Umbilical cord (tissue), 2 donors: ENCODE measurements at places on chromosomes 1 and 21. TPM values are rescaled to one million over a fixed set of nuclear protein-coding genes. Genes with fewer than 3 reads are reported as not detected.

- DNase-seq, result no peak
Observed at GRCh38 chr1:168698453-168698852, 30.6 kb downstream of the DPT start.

DNA sequence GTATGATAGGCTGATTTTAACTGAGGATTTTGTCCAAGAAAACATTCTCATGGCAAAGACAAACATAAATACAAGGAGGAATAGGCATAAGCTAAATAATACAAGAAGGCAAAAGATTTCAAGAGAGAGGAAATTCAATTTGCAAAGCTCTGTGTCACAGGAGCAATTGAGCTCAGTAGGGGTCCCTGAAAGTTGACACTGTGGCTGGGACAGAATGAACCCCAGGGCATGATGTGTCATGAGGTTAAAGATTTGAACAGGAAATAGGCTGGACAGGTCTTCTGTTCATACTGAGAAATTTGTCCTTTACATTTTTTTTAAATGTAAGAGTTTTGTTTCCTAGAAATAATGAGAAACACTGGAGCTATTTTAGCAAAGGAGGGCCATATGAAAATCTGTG is 555.4 kb upstream of the NEGR1 start:
- DNase-seq, result no peak

GRCh38 chr1:229186373-229187056 is 84.4 kb upstream of the RAB4A start:
- DNase-seq, result no peak

- DNase-seq, result no peak
Observed at GRCh38 chr1:79657951-79658658, 651.6 kb upstream of the ADGRL4 start.

DNA sequence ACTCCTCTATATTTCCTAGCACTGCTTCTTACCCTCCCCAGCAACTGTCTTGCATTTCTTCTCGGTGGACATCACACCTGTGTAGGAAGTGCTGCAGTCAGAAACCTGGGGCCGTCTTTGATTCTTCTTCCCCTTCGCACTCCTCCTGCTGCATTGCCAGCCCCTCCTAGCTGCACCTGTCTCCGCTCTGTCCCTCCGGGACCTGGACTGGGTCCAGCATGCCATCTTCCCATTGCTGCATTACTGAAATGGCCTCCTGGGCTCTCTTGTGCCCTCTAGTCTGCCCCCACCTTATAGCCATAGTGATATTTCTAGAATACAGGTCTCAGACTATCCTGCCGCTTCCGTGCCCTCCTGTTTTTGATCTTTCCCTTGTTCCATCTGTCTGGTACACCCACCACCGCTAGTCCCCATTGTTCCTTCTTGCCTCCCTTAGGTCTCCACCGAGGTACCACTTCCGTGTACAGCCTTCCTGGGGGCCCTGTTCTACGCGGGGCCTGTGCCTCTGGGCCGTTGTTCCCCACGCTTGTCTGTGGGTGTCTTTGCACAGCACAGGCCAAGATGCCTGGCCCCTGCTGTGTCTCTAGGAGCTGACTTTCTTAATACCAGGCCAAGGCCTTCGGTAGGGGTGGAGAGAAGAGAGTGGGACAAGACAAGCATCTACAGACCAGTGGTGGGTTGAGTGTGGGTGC is 107.6 kb downstream of the GALNT2 start:
- DNase-seq, result no peak

DNA sequence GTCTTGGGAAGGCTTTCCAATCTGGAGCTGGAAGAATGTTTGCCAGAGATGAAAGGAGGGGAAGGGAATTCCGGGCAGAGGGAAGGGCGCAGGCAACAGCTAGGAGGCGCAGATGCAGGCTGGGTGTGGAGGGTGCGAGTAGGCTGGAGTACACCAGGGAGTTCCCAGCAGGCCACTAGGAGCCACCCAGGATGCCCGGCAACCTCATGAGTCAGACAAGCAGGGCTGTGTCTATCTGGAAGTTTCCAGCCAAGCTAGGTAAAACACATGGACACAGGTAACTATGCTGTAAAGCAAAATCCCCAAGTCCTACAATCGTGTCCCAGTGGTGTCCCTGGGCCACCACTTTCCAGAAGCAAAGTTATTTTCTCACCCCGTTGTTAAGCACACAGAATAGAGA is 990 bp upstream of the NBL1 start:
- DNase-seq, result no peak

GRCh38 chr1:67788904-67789303 is 44.4 kb downstream of the GNG12 start:
- no peak for DNase-seq

DNA sequence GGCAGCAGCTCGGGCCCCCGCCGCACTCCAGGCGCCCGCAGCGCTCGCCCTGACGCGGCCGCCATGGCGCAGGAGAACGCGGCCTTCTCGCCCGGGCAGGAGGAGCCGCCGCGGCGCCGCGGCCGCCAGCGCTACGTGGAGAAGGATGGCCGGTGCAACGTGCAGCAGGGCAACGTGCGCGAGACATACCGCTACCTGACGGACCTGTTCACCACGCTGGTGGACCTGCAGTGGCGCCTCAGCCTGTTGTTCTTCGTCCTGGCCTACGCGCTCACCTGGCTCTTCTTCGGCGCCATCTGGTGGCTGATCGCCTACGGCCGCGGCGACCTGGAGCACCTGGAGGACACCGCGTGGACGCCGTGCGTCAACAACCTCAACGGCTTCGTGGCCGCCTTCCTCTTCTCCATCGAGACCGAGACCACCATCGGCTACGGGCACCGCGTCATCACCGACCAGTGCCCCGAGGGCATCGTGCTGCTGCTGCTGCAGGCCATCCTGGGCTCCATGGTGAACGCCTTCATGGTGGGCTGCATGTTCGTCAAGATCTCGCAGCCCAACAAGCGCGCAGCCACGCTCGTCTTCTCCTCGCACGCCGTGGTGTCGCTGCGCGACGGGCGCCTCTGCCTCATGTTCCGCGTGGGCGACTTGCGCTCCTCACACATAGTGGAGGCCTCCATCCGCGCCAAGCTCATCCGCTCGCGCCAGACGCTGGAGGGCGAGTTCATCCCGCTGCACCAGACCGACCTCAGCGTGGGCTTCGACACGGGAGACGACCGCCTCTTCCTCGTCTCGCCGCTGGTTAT is 2.8 kb downstream of the KCNJ9 start:
- DNase-seq, result peak; percentile 38

DNA sequence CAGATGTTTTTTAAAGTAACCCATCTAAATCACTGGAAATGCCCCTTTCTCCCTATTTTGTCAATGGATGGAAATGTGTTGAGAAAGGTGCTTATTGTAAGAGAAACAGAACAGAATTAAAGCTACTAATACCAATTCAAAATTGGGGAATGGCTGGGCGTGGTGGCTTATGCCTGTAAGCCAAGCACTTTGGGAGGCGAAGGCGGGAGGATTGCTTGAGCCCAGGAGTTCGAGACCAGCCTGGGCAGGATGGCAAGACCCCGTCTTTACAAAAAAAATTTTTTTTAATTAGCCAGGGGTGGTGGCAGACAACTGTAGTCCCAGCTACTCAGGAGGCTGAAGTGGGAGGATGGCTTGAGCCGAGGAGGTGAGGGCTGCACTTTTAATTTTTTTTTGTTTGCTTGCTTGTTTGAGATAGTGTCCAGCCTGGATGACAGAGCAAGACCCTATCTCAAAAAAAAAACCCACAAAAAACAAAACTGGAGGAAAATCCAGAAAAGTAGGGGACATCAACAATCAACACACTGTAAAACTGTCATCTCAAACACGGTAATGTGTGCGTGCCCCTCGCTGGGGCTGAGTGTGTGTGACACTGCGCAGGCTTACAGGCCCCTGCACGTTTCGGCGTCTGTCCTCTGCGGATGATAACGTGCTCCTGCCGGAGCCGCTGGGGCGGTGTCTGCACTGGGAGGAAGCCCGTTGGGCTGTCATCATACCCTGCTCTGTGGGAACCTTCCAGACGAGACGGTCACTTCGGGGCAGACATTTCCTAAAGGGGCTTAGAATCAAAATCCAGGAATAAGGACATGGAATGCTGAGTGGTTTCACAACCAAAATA is 11.6 kb upstream of the POFUT2 start:
- DNase-seq, result peak; percentile 87

- DNase-seq, result peak; percentile 83
Observed at GRCh38 chr1:173190101-173190936, 16.8 kb downstream of the TNFSF4 start.

DNA sequence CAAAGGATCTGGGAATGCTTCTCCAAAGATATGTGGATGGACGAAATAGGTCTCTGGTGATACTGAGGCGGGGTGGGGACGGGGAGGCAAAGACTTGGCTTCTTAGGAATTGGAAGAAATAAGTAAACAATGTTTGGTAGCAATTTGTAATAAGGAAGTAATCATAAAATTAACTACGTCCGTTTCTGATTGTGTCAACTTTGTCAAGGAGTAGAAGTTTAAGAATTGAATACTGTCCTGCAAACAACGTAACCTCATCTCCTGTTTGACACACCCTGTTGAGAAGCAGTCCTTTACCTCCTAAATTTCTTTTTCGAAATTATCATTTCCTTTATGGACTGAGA is 471 bp downstream of the POLR3C start:
- DNase-seq, result no peak

DNA sequence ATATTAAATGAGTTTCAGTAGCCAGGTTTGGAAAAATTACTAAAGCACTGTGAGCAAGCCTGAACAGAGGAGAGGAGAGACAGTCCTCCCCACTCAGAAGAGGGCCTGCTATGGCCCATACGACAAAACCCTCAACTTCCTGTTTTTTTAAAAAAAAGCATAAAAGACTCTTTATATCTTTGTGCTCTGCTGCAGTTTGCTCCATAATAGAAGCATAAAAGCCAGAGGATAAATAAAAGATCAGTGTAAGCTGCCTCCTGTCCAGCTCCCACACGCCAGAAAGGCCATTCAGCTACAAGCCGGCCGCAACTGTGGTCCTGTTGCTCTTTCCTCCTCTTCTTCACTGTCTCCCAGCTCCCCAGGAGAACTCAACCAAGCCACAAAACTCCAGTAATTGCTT is 37.8 kb downstream of the NID1 start:
- DNase-seq, result peak; percentile 34

GRCh38 chr1:50707824-50708223 is 252.2 kb downstream of the FAF1 start:
- DNase-seq, result no peak

DNA sequence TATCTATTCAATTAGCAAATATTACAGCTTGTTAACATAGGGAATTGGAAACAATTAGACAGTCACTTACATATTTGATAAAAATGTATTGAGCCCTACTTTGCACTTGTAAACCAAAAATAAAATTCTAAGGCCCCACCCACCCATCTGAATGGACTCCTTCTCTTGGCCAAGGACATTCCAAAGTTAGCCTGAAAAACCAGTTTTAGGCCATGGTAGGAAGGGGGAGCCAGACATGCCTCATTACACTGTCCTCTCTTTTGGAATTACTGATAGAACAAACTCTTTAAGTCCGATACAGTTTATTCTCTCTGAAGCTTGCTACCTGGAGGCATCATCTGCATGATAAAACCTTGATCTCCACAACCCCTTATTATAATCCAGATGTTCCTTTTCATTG is 28.0 kb upstream of the TSPAN2 start:
- DNase-seq, result no peak

- DNase-seq, result no peak
Observed at GRCh38 chr1:180235502-180236239, 5.6 kb downstream of the LHX4 start.

Gene IL22RA1
- 3.1 TPM for total RNA-seq

Gene PRAMEF18
- total RNA-seq, result 1.4 TPM

Gene TAS1R1
- not detected for total RNA-seq

Gene MIXL1
- 1.4 TPM for total RNA-seq

Gene GPR25
- total RNA-seq, result not detected

Gene GBP1
- 125 TPM for total RNA-seq

Gene INTS7
- 5.8 TPM for total RNA-seq

Gene USP21
- 30.1 TPM for total RNA-seq

Gene GNG4
- 1.9 TPM for total RNA-seq
